ENCODE measurements at places on chromosomes 12 and 14.

DNA sequence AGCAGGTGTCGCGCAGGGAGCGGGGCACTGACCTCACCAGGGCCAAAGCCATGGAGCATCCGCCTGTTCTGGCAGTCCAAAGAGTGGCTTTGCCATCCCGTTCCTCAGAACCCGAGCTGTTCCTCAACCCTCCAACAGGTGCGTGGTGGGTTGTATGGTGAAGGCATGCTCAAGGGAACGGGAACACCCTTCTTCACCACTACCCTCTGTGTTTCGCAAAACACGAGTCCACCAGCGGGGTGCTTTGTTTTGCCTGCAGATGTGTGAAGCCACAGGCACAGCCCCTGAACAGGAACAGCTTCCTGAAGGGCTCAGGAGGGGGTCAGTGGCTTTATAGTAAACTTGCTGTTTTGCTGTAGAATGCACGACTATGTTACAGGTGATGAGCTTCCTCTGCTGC lies 52.7 kb downstream of the SMOC1 start:
- no peak for DNase-seq

GRCh38 chr12:116433249-116433648 lies 125.9 kb upstream of the MAP1LC3B2 start:
- no peak for DNase-seq

GRCh38 chr12:51389302-51389999 lies 1.8 kb downstream of the GALNT6 start:
- DNase-seq, result no peak

DNA sequence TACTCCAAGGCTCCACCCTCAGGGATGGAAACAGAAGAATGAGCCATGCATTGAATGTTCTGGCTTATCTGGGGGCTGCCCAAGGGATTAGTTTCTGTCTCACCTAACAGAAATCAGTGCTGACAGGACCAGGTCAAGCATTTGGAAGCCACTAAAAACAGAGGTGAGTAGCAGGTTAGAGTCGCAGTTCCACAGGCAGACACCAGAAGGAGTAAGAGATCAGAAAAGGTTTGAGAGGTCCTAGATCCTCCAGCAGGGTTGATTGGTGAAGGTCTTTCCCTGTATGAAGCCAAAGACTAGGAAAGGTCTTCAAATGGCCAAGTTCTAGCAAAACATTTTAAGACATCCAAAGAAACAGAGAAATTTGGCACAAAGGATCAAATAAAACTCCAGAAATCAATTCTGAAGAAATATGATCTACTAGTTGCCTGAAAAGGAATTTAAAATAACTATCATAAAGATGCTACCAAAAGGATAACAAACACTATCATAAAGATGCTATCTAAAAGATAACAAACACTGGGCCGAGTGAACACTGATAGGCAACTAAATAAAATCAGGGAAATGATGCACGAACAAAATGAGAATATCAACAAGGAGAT lies 19.5 kb upstream of the TTC9 start:
- peak; percentile 66 for DNase-seq

GRCh38 chr12:111171345-111171744 lies 197.6 kb downstream of the PHETA1 start:
- DNase-seq, result no peak

- peak; percentile 39 for DNase-seq
Measured at GRCh38 chr14:54881761-54882401, 20.7 kb downstream of the GCH1 start.

GRCh38 chr12:58296863-58297262 lies 355.5 kb downstream of the ATP23 start:
- no peak for DNase-seq

DNA sequence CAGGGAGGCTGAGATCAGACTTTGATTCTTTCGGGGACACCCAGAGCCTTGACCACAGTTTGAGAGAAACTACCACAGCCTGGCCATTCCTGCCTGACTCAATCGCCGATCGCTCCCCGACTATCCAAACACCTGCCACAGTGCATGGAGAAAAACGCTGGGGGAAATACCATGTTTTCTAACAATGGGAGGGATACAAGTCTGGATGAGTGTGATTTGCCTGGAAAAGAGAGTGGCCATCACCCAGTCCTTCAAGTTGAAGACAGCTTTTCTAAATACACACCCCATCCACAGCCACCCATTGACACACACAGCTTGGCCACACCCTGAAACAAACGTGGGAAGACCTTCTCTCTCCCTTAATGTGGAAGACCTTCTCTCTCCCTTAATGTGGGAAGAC lies 6.7 kb upstream of the VASH1 start:
- no peak for DNase-seq

DNA sequence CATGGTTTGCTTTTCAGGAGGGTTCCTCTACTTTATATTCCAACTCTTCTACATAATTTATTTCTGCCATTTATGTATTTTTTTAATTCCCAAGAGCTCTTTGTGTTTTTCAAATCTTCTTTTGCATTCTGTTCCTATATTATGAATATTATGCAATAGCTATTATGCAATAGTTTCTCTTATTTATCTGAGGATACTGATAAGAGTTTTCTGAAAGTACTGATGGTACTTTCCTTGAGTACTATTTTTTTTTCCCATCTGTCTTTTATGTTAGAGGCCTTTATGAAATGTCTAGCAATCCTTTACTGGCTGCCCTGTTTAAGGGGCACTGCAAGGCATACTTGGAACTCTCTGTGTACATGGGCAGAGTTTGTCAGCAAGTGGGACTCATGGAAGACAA lies 93.4 kb downstream of the SLC41A2 start:
- DNase-seq, result no peak

GRCh38 chr12:20375560-20375959 lies 7.2 kb downstream of the PDE3A start:
- no peak for DNase-seq

GRCh38 chr12:79168687-79169086 lies 304.1 kb downstream of the SYT1 start:
- no peak for DNase-seq

GRCh38 chr12:121996945-121997612 lies 24.6 kb upstream of the BCL7A start:
- no peak for DNase-seq

- no peak for DNase-seq
Measured at GRCh38 chr14:67586369-67586768, 13.7 kb downstream of the PIGH start.

DNA sequence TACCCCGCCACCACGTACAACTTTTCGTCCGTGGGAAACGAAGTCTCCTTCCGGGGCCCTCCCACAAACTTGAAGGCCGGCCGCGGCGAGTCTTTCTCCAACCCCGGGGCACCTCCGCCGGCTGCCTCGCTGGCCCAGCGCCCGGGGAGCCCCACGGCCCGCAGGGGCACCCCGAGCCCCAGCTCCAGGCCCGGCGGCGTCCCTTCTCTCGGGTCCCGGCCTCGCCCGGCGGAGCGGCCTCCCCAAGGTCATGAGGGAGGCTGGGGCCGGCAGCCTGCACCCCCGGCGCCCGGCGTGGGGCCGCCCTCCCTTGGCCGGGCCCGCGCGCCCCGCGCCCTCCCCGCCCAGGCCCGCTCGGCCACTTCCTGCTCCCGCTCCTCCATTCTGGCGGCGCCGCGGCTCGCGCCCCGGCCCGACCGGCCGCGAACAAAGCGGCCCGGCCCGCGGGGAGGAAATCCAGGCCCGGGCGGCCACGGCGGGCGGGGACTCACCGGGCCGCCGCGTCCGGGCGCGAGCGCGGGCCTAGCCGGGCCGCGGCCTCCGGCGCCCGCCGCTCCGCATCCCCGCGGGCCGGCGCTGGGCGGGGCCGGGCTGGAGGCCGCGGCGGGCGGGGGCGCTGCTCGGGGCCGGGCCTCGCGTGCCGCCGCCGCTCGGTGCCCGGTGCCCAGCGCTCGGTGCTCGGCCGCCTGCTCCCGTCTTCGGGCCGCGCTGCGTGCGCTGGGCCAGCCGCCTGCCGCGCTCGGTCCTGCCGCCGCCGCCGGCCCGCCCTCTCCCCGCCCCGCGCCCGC lies at the start of gene AKT1:
Gene AKT1 (minus strand): TSS at position 756 of the 788 bp plus-strand sequence. CDS start 3,105 bp downstream, outside the sequence.
- DNase-seq, result peak; percentile 28

GRCh38 chr12:92539976-92540781 lies 162.6 kb upstream of the PLEKHG7 start:
- peak; percentile 29 for DNase-seq

DNA sequence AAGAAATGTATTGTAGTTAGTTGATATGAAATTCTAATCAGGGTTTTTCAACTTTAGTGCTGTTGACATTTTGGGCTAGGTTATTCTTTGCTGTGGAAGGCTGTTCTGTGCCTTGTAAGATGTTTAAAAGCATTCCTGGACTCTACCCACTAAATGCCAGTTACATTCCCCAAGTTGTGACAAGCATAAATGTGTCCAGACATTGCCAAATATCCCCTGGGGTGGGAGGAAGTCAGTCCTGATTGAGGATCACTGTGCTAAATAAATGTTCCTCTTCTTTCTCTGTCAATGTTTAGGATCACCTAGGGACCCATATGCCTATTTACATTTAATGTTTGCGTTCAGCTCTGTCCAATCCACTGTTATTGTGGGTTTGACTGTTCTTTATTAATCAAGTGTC lies 268.3 kb downstream of the TMTC2 start:
- no peak for DNase-seq

DNA sequence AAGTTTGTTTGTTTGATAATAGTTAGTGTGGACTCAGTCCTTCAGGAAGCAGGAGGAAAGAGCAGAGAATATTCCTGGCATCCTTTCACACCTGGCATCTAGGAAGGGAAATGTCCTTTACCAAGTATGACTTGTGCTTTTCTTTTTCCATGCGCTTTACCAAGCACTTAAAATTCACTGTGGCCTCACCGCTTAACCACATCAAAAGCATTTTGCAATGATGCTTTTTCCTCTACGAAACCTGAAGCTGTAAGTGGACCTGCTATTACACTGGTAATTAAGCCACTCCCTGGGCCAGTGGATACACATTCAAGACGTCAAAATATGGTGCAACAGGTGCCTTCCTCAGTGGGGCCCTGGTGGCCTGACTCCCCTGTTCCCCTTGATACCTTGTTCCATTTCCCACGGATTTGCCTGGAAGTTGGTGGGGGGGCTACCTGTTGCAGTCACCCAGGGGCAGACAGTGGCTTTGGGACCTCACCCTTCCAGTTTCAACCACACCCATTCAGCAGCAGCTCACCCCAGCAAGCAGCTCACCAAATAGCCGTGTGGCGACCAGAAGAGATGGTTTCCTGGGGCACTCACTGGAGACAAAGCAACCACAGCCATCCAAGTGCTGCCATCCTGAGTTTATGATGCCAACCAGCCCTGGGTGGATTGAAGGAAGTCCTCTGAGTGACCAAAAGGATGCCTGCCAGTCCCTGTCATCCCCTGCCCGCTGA lies 14.2 kb upstream of the FZD10 start:
- no peak for DNase-seq

- no peak for DNase-seq
Measured at GRCh38 chr14:77708749-77709148, 846 bp downstream of the SLIRP start.

DNA sequence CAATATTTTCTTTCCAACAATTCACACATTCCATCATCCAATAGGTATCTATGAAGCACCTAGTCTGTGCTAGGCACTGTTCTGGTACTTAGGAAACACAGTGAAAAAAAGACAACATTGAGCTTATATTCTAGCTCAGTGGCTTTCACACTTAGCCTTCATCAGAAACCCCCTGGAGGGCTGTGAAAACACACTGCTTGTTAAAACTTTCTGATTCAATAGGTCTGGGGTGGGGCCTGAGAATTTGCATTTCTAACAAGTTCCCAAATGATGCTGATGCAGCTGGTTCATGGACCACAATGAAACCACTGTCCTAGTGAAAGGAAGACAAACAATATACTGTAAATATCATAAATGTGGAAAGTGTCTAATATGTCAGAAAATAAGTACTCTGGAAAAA lies 5.9 kb downstream of the VTI1B start:
- DNase-seq, result no peak

DNA sequence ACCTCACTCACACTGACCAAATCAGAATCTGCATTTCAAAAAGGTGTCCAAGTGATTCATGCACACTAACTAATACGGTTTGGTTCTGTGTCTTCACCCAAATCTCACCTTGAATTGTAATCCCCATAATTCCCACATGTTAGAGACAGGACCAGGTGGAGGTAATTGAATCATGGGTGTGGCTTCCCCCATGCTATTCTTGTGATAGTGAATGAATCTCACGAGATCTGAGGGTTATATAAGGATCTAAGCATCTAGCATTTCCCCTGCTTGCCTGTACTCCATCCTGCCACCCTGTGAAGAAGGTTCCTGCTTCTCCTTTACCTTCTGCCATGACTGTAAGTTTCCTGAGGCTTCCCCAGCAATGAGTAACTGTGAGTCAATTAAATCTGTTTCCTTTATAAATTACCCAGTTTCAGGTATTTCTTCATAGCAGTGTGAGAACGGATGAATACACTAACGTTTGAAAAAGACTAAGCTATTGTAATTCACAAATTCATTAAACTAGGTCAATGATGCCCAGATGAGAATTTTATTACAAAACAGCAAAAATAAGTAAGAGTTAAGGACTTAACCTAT lies 759.1 kb downstream of the GALC start:
- no peak for DNase-seq

DNA sequence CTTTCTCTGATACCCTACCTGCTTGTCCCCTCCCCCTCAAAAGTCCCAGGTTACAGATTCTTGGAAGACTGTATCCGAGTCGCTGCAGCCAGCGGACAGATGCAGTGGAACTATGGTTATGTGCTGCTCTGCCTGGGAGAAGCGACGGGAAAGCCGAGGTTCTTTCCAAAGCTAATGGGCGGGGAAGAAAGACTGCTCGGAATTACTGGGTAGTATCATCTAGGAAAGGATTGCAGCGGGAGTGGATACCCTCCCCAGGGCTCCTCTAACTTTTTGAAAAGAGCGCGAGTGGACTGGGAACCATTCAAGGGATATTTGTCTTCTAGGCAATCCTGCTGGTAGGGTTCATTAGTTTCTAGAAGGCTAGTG lies 1.4 kb downstream of the PTHLH start:
- no peak for DNase-seq

DNA sequence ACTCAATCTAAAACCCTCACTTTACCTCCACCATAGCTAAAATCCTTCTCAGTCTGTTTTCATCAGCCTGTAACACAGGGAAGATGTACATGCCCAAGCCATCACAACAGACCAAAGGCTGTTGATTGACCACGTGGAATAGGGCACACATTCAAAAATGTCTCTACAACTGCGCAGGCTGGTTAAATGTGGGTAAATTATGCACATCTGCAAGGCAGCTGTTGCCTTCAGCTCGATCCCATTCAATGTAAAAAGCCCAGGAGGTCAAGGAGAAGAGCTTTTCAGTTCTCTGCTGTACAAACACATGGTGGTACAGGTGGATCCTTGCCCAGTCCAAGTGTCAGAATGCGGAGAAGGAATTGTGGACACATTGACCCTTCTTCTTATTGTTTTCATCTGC lies 354.0 kb downstream of the FLRT2 start:
- no peak for DNase-seq

- no peak for DNase-seq
Measured at GRCh38 chr14:94691660-94692034, 78.3 kb downstream of the GSC start.

DNA sequence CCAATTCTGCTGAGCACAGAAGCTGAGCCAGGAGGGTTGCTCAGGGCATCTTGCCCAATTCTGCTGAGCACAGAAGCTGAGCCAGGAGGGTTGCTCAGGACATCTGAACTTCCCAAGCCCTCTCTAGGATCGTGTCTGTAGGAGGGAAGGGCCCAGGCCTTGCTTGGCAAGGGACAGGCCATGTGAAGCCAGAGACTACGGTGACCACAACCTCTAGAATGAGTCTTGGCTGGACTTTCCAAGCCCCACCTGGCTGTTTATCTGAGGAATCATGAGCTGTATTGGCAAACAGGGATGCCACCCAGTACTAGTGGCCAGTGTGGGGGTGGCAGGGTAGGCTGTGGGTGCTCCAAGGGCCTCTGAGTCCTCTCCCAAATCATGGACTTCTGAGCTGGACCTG lies 7.7 kb upstream of the SERPINA6 start:
- no peak for DNase-seq

GRCh38 chr12:82554529-82554928 lies 132.2 kb upstream of the TMTC2 start:
- no peak for DNase-seq

Measured in activated CD4-positive, alpha-beta T cell treated with anti-CD3 and anti-CD28 coated beads, Interleukin-2, amount 10 ng/mL, durations not matched to agents 7 days and 5 days (primary cell).